ENCODE measurements at places on chromosomes 3 and 15. TPM values are rescaled to one million over a fixed set of nuclear protein-coding genes. Genes with fewer than 3 reads are reported as not detected.

DNA sequence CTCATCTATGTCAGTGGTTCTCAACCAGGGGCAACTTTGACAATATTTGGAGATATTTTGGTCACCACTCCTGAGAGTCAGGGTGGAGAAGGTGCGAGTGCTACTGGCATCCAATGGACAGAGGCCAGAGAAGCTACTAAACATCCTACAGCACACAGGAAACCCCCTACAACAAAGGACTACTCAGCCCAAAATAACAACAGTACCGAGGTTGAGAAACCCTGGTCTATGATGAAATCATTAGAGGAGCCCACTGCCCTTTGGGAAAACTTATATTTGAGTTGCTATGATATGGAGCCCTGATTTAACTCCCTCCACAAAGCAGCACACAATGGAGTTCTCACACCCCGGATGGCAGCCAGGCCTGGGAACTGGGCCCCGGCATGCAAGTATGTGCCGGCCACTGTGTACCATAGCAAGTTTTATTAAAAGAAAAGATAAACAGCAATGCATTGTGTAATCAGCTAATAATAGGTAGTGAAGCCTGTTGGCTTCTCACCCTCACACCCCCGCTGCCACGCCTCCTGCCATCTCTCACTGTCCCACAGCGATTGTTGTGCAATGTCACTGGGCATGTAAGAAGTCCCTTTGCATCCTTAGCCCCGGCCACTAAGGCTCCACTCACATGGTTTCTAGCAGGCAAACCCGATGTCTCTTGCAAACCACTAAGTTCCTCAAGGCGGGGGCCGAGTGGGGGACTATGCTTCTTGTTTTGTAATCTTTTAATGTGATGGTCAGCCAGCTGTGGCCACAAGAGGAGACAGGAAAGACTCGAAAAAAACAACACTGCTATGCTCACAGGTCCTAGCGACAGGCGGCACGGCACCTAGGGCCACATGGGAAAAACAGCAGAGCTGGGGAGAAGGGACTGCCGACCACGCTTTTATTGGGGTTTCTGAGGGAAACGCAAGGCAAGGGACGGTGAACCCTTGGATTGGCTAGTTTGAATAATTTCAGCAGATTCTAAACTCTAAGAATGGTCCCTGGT is 110.0 kb downstream of the AQP9 start:
- DNase-seq: no peak

- DNase-seq: no peak
Observed at GRCh38 chr15:77622209-77622933, 10.3 kb downstream of the LINGO1 start.

GRCh38 chr3:171803044-171803443 is 7.2 kb downstream of the PLD1 start:
- DNase-seq: no peak

DNA sequence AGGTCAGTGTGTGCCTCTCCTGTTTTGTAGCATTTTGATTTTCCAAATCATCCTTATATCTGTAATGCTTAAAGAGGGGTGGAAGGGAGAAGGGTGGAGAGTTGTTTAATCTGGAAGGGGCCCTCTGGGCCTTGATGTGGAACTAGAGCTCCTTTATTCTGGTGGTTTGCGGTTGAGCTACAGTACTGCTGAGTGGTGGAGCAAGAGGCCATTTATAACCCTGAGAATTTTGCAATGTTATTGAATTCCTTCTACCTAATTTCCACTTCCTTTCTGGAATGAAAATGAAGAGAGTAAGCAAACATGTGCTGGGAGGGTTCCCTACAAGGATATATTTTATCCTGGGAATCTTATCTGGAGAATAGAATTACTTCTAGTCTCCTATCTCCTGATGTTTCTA is 35.3 kb upstream of the TUBGCP5 start:
- no peak for DNase-seq

GRCh38 chr15:86362555-86362954 is 282.9 kb downstream of the AGBL1 start:
- no peak for DNase-seq

DNA sequence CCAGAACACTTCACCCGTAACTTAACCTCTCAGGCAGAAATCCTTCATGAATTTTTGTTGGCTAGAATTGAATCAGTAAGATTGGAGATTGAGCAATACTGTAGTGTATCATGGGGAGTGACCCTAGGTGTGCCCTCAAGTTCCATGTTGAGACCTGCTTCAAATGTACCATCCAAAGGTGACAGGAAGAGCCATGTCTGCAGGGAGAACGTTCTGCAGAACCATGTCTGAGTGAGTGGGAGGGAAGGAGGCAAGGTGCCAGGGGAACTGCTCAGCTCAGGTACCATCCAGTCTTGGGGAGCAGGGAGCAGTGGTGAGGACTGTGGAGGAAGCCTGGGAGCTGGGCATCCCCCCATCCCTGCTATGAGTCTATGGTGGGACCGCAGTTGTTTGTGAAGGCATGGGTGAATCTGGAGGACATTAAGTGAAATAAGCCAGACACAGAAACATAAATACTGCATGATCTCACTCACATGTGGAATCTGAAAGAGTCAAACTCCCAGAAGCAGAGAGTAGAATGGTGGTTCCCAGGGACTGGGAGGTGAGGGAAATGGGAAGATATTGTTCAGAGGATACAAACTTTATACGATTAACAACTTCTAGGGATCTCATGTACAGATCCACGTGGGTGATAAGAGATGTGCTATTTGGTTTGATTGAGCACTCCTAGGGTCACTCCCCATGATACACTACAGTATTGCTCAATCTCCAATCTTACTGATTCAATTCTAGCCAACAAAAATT is 23.3 kb downstream of the CFAP161 start:
- no peak for DNase-seq

DNA sequence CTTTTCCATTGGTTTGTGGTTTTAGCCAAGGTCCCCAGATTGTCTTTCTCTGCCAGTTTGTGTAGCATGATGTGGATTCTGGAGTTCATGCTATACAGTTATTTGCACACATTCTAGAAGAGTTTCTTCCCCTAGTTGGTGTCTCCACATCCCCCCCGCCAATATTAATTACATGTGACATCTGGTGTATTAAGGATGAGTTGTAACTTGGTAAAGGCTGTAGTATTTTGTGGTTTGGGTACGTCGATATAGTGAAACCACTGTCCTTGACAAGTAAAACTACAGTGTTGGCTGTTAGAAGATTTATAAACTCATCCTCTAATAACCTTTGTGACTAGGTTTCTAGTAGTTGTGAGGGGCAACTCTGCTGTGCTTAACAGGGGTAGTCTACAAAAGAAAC is 23.7 kb upstream of the P4HTM start:
- DNase-seq: no peak

- DNase-seq: no peak
Observed at GRCh38 chr3:174907628-174908407, 48.7 kb downstream of the NAALADL2 start.

DNA sequence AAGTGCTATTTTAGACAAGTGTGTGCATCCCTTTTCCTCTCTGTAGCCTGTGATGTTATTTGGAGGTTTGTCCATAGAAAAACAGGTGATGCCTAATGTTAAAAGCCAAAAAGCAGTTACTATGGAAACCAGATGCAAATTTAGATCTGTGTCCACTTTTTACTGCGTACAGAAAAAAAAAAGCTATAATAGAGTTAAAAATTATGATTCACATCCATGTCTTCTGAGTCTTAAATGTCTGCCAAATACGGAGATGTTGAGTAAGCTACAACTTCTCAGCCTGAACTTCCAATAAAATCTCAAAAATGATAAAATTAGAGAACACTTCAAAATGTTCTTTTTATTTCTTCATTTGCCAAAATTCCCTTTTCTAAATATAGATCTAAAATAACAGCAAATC is 74.2 kb upstream of the GAP43 start:
- DNase-seq: no peak

- DNase-seq: no peak
Observed at GRCh38 chr15:65655457-65655856, 33.7 kb downstream of the SLC24A1 start.

- no peak for DNase-seq
Observed at GRCh38 chr3:12648384-12648959, 15.4 kb downstream of the RAF1 start.

DNA sequence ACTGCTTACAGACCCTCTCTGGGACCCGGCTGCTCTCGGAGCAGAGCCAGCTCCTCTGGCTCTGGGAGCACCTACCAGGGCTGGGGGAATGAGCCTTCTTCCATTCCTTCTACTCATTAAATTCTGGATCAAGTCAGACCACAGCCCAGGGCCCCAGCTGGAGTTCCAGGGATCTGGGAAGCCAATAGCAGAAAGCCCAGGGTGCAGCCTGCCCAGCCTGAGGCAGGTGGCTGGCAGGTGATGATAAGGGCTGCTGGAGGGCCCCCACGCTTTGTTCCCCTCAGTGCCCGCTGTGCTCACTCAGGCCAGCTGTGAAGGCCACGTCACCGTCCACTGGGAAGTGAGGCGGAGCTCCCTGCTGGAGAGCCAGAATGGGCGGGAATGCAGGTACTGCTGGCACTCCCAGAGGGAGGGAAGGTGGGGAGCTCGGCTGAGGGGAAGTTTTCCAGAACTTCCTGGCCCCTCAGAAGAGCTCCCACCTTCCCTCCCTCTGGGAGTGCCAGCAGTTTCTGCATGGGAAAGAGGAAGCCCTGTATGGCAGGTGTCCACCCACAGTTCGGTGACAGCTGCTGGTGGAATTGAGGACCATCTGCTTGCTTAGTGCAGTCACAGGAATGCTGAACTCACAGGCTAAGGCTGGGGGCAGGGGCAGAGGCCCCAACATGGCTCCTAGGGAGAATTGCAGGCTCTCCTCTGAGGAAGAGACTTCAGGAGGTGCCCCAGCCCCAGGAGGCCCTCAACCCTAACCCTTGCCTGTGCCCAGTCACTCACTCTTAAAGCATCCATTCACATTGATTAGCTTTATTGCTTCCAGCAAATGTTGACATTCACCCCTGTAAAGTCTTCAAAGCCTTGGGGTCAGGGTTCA is 12.6 kb upstream of the RTP3 start:
- DNase-seq: peak; percentile 42

DNA sequence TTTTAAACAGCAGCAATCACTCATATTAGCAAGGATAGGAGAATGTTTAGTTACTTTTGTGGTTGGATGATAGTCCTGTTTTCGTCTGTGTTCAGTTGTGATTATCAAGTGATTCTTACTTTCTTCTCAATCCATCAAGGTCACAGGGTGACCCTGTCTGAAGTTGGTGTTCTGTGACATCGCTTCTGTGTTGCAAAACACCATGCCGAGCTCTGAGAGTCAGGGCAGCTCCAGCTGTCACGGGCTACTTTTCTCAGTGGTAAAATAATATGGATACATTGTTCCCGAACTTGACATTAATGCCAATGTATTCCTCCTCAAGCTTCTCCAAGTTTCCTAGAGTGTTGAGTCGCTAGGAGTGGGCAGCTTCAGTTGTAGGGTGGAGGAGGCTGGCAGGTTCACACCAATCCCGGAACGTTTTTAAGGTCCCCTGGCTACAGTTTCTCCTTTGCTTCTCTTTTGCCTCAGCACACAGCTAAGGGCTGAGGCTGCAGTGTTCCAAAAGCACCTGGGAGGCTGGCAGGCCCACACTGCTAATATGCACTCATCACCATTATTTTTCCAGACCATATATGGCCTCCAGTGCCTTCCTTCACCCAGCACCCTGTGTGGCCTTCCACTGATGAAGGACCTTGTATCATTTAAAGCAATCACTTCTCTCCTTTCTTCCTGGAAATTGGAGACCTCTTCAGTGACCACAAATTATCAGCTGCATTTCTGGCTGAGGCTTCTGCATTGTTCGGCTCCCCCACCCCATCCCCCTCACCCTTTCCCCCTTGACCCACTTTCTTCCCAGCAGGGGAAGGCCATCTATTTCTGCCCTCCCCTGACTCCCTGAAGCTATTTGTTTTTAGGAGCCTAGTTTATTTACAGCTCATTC is 25.8 kb downstream of the COLQ start:
- DNase-seq: no peak

DNA sequence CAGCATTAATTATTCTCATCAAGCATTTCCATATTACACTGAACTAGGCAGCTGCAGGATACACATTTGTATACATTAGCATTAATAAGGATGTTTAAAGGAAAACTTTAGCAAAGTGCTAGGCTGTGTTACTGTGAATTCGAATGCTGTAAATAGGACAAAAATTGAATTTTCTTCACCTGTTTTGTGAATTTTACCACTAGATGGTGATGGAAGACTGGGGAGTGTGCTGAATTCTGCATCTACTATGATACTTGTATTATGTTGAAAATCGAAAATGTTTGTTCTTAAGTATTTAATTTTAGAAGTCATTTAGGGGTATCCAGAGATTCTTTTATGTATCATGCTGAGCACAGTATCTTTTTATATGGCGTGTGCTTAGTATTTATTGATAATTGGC is 12.3 kb upstream of the P2RY14 start:
- no peak for DNase-seq

- DNase-seq: no peak
Observed at GRCh38 chr15:35696767-35697231, 150.8 kb upstream of the DPH6 start.

DNA sequence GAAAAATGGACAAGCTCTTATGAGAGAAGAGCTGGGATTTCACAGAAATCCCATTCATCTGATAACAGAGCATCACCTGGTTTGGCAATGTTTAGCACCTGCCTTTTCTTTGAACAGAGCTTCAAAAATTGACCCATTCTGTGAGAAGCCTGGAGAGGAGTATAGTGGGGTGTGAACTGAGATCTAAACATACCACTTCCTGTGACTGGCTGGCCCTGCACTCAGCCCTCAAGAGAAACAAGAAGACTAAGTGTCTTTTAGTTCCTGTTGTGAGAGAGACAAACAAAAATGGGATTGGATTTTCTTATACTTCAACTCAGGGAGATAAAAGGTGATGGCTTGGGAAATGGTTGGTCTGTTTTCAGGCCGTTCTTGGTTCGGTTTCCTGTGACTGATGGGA is 1060.2 kb downstream of the ROBO1 start:
- no peak for DNase-seq

- peak; percentile 94 for DNase-seq
Observed at GRCh38 chr3:123723070-123723469, 138.2 kb upstream of the HACD2 start.

DNA sequence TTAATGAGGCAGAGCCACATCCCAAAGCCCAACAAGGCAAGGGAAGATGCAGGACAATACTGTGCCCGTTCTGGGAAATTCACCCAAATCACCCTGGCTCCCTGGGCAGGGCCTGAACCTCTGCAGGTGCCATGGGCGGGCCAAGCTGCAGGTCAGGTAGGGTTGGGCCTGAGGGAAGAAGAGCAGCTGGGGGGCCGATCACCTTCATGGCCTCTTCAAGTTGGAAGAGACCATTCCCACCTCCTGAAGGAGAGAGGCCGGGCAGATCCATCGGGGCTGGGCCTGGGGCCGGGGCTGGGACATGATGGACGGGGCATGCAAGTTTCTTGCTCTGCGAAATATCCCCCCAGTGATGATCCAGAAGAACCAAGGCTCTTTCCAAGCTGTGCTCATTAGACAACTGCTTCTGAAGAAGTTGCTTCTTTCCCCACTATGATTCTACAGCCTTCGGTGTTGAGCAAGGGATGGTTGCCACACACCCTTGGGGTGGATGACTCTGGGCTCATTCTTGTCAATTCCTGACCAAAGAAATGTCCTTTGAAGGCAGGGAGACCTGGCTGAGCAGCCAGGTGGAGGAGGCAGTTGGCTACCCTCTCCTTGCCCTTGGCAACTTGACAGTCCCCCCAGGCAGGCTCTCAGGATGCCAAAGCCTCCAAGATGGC is 38.2 kb downstream of the KLHL25 start:
- no peak for DNase-seq

Gene HHLA2
- polyA plus RNA-seq: 1.6 TPM

Gene ACTC1
- 4.0 TPM for polyA plus RNA-seq

Gene FRMD5
- polyA plus RNA-seq: 1.9 TPM

Gene MASP1
- polyA plus RNA-seq: 7.4 TPM

Gene ANKUB1
- polyA plus RNA-seq: 0.40 TPM

Gene RNF111
- 42.0 TPM for polyA plus RNA-seq

Gene GOLGA6A
- polyA plus RNA-seq: not detected

Gene CACNA1D
- 50.8 TPM for polyA plus RNA-seq

Gene MYZAP
- polyA plus RNA-seq: 71.8 TPM

Gene EPHA3
- 13.7 TPM for polyA plus RNA-seq

Gene MYRIP
- polyA plus RNA-seq: 0.42 TPM

Gene LEKR1
- 1.4 TPM for polyA plus RNA-seq
